ENCODE measurements at places on chromosomes 1 and 21.

DNA sequence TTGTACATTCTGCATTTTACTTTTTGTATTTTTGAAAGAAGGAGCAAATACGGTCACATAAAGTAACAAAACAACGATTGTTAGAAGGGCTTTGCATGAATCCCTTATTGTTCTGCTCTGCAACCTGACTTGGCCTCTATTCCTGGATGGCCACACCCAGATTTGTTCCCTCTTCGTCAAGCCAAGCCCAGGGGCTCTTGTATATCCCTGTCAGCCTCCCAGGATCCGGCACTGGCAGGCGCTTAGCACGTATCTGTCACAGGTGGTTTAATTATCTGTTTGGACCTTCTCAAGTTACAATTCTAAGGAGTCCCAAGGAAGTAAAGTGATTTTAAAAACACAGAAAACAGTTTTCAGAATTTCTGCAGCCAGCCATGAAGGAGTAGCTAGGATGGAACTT lies 28.0 kb downstream of the CRYAA start:
- no peak for DNase-seq

DNA sequence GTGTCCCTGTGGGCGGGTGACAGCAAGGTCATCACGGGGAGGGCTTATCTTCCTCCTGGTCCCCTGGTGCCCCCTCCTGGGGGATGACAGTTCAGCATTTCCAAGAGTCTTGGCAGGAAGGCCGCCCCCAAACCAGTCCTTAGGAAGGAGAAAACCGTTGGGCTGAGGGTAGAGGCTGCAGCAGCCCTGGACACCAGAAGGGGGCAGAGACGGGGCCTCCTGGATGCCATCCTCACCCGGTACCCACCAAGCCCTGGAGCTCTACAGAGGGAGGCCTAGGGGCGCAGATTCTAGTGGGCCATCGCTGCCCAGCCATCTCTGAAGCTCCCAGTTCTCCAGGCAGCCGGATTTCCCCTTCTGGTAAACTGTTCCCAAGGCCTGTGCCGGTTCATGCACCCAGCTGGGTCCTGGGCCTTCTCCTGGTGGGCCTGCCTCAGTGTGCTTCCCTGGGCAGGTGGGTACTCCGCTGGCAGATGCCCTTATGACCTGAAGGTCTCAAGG lies 14.8 kb upstream of the ZNF669 start:
- DNase-seq: no peak

DNA sequence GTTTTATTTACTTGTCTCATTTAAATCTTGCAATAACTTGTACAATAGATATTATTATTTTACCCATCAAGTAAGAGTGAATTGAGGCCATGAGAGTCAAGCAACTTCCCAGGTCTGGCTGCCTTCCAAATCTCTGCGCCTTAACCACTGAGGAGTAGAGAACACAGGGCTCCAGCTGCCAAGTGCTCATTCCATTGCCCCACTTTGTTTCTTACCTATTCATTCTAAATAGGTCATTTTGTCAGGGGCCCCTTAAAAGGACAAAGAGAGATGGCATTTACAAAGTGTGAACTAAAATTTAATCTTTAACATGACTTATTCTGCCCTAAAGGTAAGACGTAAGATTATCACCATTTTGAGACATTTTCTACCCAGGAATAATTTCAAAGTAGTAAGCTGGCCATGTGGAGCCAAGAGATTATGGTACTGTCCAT lies 3.5 kb downstream of the PPP1R15B start:
- peak; percentile 66 for DNase-seq

DNA sequence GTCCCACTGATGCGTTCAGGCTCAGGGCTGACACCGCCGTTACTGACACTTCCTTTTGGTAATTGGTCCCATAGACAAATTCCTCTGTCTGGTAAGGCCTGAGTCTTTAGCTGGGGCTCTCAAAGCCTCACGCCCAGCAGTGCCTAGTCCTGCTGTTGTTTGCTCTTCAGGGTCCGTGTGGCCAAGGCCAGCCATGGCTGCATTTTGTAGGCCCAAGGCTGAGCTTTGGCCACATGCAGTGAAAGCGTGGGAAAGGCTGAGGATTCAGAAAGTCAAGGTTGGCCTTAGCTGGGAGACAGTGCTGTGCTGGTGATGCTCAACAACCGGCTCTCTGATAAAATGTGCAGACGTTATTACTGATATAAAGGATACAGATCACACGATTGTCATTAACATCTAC lies 63.5 kb upstream of the C1orf174 start:
- DNase-seq: no peak

DNA sequence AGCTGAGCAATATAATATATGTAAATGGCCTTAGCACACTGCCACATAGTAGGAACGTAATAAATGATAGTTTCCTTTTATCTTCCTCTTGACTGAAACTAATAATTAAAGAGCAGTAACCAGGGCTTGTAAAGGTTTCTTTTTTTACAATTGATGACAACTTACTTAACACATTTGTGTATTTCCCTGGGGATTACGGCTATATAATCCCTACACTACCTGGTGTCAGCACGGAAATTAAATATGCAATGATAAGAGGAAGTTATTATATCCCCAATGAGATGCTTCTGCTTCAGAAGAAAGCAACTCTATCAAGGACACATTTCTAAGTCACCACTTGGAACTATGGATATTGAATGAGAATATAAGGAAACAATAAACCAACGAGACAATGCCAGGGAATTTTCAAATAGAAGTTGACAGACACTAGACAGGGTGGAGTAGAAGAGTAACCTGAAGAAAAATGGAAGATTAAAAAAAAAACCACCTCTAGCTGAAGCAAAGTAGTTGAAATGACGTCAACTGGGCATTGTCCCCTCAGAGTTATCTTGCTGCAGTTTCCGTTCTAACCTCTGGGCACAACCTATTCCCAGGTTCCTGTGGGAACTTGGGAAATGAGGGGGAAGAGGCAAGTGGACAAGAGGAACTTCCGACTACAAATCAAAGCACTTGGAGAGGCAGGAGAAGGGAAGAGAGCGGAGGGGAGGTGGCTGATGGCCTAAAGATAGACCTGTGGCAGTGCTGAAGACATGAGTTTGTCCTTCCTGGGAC lies 66.5 kb downstream of the PLPP3 start:
- DNase-seq: no peak

- DNase-seq: no peak
These were observed at the start of gene FCRL5 for GRCh38 chr1:157551694-157552693. FCRL5 (minus strand) TSS chr1:157552515; CDS start chr1:157552362, 153 bp downstream.

- no peak for DNase-seq
These were observed 99.9 kb upstream of the TIAM1 start for GRCh38 chr21:31443736-31444521.

DNA sequence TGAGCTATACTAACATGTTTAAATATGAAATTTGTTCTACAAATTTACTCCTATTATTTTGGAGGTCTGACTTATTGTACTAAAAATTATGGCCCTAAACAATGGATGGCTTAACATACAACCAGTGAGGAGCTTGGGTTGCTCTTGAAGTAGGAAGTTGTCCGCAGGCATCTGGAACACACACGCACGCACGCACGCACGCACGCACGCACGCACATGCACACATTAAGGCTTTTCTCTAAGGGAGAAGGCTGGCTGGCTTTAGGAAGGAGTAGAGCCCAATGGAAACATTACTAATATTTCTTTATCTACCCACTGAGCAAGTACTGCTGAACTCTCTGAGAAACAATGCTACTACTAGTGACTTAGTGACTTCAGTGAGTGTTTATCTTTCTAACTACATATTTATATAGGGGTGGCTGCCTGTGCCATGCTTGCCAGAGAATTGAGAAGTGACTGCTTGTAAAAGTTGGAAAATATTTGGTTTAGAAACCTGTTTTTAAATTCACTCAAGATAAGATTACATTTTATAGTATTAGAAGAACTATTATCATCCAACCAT lies 16.2 kb upstream of the ARHGAP29 start:
- no peak for DNase-seq

GRCh38 chr1:168179438-168180147 lies 831 bp downstream of the TIPRL start:
- peak; percentile 32 for DNase-seq

GRCh38 chr1:152251391-152251790 lies 27.4 kb upstream of the HRNR start:
- DNase-seq: no peak

DNA sequence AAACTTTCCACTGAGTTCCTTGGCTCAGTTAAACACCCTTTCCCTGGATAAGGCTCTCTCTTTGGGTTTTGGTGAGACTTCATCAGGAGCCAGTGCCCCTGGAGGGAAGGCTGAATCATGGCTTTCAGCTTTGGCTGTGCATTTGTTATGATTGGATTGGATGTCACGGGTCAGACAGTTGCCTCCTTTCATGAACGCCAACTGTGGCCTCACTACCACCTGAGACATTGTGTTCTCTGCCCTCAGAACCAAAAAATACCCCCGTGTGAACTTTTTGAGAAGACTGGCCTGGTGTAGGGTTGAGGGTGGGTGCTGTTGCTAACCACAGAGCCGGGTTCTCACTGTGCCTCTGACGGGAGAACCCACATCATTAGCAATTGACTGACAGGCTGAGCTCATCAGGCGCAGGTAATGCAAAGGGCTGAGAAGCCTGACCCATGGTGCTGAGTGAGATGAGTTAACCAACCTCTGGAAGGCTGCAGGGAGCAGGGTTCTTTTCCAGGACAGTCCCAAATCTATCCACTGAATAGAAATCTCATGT lies 65.6 kb downstream of the HHAT start:
- peak; percentile 82 for DNase-seq
